WTC11 (cell line): ENCODE measurements at places on chromosomes 7 and 10.
A peak's percentile ranks its signal among the peaks of the same experiment; 100 is the strongest.

DNA sequence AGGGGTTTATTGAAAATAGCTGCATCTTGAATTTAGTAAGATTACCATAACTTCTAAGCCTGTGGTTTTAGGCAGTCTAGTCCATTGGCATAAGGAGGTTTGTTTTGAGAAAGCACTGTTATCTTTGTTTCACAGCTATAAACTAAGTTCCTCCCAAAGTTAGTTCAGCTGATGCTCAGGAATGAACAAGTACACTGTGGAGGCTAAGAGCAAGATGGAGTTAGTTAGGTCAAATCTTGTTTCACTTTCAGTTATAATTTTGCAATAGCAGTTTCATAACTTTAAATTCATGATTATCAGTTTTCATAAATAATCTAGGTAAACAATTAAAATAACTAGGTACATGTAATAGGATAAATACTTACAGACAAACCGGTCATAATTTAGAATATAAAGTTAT is 15.4 kb downstream of the SEC61G start:
- no peak for DNase-seq

DNA sequence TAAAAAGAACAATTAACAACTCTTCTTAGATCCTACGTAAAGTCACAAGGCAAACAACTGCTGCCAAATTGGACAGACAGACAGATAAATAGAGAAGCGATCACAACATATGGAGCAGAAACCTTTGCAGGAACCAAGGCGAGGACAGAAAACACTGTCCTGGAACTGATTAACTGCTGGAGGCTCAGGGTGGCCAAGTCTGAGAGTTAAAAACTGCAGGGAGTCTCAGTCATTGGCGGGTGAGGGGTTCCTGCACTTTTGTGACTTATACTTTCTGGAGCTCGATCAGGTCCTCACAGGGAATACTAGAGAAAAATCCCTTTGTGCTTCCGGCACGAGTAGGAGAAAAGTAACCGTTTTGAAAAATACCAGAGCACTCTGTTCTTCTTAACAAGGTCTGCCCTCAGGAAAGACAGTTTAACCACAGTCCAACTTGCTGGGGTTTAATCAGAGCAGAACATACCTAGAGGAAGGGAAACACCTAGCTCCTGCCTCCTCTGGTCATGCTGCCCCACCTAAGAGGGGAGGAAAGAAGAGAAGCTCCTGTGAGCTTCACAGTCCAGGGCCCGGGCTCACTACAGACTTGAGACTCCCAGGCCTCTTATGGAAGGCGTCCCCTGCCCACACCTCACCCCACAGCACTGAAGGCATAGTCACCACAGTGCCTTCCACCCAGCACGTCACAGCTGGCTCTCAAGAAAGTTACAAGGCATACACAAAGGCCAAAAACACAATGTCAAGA is 74.9 kb downstream of the LARP4B start:
- no peak for DNase-seq

DNA sequence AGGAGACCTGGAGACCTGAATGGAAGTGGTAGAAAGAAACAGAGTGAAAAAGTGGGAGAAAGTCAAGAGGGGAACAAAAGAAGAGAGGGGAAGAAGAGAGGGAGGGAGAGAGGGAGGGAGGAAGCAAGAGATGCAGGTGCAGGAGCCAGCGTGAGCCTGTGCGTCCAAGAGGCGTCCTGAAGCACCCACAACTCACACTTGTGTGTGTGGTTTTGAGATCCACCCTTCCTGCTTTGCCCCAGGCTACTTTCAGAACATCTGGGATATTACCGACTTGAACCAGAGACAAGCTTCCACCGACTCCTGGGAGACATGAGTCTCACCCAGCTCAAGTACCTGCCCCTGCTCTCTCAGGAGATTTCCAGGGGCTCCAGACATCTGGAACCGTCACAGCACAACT is 9.8 kb downstream of the AFAP1L2 start:
- no peak for DNase-seq

- no peak for DNase-seq
These were observed 146.2 kb upstream of the ASAH2 start for GRCh38 chr10:50397312-50398140.

- DNase-seq = no peak
These were observed 993 bp downstream of the PTPRN2 start for GRCh38 chr7:158586499-158587161.

DNA sequence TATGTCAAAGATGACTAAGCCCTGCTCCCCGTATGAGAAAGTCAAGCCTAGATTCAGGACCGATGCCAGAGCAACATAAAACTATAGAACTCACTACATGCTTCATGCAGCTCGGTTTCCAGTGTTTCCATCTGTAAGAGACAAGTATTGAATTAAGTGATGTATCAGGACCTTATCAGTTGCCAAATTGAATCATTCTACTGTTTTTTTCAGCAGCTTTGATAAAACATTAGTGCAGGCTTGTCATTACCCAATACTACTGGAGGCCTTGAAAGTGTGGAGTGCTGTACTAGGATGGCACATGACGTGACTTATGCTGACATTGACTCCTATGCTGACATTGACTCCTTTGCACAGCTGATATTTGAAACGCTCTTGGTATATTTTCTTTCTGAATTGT is 10.8 kb upstream of the NRP1 start:
- DNase-seq = no peak

DNA sequence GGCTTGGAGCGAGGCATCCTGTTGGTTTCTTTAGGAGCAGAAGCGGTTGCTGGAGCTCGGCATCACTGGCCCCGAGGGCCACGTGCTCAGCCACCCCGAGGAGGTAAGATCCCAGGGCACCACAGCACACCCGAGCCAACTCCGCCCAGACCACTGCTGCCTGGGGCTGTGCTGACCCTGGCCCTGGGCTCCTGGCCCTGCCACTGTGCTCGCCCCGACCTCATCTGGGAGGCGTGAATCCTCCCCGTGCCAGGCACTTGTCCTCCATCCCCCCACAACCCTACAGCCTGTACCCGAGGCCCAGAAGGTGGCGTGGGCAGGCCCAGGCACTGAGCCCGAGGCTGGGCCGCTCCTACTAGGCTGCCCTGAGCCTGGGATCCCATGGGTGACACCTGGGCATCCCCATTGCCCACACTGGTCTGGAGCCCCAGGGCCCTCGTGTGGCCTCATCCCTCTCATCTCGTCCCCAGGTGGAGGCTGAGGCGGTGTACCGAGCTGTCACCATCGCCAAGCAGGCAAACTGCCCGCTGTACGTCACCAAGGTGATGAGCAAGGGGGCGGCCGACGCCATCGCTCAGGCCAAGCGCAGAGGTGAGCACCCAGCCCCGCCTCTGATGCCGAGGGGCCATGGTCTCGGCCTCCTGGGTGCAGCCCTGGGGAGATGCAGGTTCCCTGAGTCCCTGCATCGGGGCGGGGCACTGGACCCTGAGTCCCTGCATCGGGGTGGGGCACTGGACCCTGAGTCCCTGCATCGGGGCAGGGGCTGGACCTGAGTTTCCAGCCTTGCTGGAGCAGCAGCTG is 11.8 kb downstream of the DPYSL4 start:
- no peak for DNase-seq

DNA sequence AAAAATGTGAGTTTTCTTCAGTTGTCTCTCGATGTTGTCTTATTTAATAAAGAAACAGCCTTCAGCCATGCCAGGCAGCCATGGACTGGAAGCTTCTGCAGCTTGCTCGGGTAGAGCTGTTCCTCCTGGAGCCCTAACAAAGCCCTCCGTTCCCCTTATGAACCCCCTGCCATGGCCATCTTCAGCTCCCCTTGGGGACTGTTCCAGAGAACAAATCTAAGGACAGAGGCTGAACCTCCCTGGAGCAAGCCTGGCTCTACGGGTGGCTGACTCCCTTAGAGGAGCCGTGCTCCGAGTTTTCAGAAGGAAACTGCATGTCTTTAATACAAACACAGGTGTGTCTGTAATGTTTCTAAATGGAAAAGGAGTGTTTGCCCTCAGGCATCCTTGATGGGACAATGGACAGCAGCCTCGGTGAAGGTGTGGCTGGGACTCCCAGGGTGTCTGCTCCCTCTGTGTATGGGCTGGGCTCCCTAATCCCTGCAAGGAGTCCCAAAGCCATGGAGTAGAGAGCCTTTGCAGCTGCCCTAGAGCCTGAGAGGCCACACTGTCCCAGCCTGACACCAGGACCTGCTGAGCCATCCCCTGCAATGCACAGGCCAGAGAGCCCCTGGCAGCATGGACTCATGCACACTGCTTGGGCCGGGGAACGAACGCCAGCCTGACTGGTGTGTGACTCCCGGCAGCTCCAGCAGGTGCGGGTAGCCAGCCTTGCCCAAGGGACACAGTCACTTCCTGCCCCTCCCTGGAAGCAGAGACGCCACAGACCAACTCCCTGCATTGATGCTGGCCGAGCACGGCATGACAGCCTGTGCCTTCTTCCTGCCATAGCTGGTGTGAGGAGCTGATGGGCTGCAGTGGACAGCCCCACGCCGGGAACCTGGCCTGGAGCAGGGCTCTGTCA is 381.8 kb downstream of the TCERG1L start:
- DNase-seq = no peak

DNA sequence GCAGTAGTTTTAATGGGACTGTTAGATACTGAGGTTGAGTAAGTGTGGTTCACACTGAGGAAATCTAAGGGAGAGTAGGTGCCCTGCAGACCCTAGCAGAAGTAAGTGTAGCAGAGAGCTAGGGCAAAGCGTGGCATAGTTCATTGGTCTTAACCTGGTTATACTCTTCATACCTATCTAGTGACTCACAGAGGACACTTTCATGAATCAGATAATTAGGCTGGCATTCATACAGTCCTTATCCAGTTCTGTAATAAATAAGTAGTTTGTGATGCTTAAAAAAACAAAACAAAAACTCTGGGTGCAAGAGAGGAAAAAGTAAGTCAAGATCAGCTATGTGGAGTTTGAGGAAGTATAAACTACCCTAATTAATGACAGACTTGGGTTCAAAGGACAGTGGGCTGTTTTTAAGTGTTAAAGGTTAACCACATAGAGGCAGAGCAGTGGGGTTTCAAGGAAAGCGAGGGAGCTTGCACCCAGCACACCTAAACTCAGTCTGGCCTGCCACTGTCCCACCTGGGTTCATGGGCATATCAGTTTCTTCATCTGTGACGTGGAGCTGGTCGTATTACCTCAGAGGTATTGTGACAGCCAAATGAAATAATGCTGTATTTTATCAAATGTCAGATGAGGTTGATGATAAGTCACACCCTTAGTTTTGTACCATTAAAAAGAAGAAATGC is 27.1 kb downstream of the LMTK2 start:
- no peak for DNase-seq

DNA sequence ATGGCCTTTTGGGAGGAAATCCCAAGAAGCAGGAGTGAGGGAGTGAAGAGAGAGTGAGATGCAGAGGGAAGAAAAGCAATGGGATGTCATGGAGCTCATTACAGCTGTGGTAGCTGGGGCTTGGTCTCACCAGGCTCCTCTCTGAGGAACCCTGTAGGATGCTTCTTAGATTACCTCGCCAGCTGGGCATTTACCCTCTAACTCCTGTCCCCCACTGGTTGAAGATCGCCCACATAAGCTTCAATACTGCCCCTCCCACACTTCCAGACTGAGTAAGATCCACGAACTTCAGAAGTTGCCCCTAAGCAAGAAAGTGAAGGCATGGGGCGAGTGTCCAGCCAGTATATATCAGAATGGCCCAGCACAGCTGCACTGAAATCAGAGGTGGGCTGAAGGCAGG is 58.1 kb upstream of the SLC35B4 start:
- no peak for DNase-seq

DNA sequence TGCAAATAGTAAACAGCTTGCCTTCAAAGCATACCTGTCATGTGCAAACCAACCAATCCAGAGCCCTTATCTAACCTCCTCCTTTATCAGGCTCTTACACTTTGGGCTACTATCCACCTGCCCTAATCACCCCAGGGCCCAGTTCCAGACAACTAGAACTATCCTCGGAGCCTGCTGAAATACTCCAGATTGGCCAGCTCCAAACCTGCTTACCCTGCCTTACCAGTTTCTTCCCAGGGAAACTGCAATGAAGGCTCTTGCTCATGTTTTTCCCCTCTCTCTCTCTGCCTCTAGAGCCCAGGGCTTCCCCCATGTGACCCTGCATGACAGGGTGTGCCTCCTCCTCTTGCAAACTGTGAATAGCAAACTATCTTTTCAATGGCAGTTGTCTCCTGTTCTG is 81.4 kb upstream of the CAPZA2 start:
- peak; percentile 13 for DNase-seq

DNA sequence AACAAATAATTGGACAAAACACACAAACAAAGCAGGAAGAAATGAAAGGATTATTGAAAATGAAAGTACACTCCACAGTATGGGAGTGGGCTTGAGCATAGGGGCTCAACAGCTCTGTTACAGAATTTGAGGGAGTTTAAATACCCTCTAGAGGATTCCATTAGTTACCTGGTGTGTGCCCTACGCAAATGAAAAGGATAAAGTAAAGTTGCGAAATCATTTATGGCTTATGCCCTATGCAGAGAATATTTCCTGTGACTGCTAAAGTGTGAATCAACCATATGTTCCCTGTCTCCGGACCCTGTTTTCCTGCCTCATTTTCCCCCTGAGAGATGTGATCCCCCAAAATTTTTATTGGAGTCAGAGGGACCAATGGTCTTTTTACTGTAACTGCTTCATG is 634.6 kb upstream of the CNTNAP2 start:
- no peak for DNase-seq

GRCh38 chr7:34128762-34129161 is 223.4 kb downstream of the BMPER start:
- no peak for DNase-seq

GRCh38 chr7:116621649-116622048 is 50.3 kb upstream of the MET start:
- no peak for DNase-seq

GRCh38 chr10:111474786-111475185 is 398.0 kb downstream of the ADRA2A start:
- DNase-seq = no peak

DNA sequence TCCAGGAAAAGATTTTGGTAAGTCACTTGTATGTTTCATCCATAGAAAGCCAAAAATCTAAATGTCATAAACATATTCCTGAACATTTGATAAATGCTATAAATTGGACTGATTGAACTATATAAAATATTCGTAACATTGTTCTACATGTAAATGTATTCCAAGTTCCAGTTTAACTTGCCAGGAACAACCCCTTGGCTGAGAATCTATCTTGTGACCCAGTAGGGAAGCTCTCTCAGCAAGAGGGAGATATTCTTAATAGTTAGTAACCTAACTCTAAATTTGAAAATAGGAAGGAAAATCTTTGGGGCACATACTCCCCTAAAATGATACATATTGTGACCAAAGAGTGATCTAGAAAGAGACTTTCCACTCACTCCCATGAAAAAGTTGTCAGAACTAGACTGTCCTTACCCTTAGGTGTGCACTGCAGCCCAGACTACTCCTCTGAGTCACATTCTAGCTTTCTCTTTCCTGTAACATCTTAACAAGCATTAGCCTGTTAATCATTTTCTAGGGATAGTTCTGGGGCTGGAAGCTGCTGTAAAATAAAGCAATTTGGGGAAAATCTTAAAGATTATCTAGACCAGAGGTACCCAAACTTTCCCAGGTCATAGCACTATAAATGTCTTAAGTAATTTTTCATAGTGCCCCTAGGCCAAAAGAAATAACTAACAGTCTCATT is 73.7 kb upstream of the SKAP2 start:
- DNase-seq = no peak

DNA sequence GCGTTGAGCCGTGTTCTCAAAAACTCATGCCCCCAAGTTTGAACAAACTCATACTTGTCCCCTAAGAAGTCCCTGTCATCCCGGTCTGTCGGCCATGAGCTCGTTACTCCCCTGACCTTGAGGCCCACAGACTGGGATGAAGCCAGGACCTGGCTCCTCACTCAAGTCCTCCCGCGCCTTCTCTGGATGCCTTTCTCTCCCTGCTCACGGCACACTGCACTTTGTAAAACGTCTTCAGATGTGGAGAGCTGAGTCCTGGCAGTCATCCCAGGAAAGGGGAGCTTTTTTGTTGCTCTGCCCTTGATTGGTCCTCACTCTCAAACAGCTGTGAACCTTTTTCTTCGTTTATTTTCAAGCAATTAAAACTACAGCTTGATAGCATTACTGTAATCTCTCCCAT is 110.8 kb downstream of the JAZF1 start:
- no peak for DNase-seq
